ENCODE measurements at places on chromosomes 2 and 18. TPM values are rescaled to one million over a fixed set of nuclear protein-coding genes. Genes with fewer than 3 reads are reported as not detected.

Gene ABCA12
- total RNA-seq, result not detected

Gene OSR1
- total RNA-seq, result 22.9 TPM

Gene SOCS6
- total RNA-seq, result 14.1 TPM

Gene CDH2
- 12.0 TPM for total RNA-seq

Gene BCS1L
- 53.8 TPM for total RNA-seq

Gene PSTPIP2
- total RNA-seq, result 7.1 TPM

Gene EMILIN1
- total RNA-seq, result 191 TPM

Gene UGT1A8
- not detected for total RNA-seq

Gene CAMKMT
- total RNA-seq, result 2.5 TPM

Gene ERBB4
- not detected for total RNA-seq

Gene ANKRD30B
- total RNA-seq, result not detected

Gene LINC00305
- not detected for total RNA-seq

Gene KIAA2012
- not detected for total RNA-seq

Gene TSN
- 40.7 TPM for total RNA-seq

All from bronchus fibroblast of lung (primary cell).